ENCODE measurements at places on chromosomes 7 and 10. TPM values are rescaled to one million over a fixed set of nuclear protein-coding genes. Genes with fewer than 3 reads are reported as not detected.

Gene TRIL
- total RNA-seq: 7.4 TPM

Gene OGDHL
- total RNA-seq: not detected

Gene SPDYE6
- not detected for total RNA-seq

GRCh38 chr10:46216836-46217751 lies 69.7 kb upstream of the ANTXRL start:
- no peak for DNase-seq

GRCh38 chr7:139168479-139168878 lies 59.0 kb upstream of the ZC3HAV1 start:
- DNase-seq: no peak

DNA sequence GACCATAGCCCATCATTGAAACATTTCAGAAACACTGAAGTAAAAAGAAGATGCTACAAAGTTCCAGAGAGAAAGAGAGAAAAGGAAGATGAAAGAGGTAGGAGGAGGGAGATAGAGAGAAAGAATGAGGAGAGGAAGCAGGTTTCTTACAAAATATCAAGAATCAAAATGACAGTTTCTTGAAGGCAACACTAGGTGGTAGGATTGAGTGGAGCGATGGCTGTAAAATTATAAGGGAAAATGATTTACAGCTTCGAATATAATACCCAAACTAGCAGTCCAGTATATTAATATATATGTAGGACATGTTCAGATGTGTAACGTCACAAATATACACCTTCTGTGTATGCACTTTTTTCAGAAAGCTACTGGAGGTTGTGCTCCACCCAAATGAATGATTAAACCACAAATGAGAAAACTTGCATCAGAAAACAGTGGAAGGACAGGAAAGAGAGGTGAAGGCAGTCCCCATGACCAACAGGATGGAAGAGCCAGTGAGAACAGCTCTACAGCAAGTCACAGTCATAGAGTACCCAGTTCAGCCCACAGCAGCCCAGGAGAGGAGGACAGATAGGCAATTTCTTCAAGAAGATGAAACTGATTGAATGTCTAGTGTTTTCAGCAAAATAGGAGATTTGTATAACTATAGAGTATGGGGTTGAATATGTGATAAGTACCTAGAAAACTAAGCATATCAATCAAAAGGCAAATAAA lies 151.5 kb upstream of the TARP start:
- DNase-seq: no peak

- DNase-seq: no peak
Observed at GRCh38 chr10:31352436-31353226, 33.6 kb downstream of the ZEB1 start.

- no peak for DNase-seq
Observed at GRCh38 chr7:70237831-70238575, 639.7 kb downstream of the AUTS2 start.

DNA sequence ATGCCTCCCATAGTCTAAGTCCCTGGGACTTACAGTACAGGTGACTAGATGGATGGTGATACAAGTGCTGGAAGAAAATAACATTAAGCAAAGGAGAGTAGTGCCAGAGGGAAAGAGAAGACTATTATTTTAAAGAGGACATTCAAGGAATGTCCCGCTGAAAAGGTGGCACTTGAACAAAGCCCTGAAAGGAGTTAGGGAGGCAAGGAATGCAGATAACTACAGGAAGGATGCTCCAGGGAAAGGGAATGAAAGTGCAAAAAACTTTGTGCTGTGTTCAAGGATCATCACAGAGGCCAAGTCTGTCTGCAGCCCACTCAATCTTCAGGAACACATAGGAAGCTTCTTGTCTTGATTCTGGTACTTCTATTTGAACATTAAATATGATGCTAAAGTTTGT lies 14.9 kb downstream of the ANKMY2 start:
- DNase-seq: no peak
